ENCODE measurements at places on chromosomes 4 and X. TPM values are rescaled to one million over a fixed set of nuclear protein-coding genes. Genes with fewer than 3 reads are reported as not detected.

DNA sequence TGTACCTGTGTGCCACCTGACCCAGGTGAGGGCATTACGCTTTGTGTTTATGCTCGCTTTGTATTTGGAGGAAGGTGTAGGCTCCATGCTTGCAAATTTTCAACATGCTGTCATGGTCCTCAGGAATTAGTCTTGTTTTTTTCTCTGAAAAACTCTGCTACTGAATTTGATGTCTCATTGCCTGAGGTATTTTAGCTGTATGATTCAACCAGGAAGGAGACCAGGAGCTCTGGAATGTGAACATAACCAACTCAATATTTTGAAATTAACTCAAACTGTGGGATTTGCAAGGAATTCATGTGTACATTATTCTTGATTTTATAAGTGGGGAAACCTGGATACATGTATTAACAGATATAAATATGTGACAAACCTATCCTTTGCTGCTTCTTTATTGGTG, 134.1 kb downstream of the SLC4A4 start:
- DNase-seq, result no peak

GRCh38 chr4:137909529-137910309, 332.4 kb downstream of the SLC7A11 start:
- peak; percentile 16 for DNase-seq

- DNase-seq, result no peak
Observed at GRCh38 chr4:66284991-66285451, 614.7 kb upstream of the EPHA5 start.

DNA sequence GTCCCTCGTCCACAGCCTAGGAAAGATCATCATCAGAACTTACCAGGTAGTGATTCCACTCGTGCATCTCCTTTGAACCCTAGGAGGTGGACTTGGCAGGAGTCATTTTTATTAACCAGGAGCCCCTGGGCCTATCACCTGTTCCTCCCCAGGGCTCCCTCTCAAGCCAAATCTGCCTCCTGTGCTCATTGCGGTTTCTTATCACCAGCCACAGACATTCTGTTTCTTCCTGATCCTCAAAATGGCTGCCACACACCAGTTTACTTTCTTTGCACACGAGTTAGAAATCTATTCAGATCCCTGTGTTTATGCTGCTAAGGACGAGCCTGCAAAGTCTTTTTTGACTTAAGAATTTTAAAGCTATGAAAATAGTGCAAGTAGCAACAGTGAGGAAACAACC, 354.5 kb upstream of the BOD1L1 start:
- DNase-seq, result no peak

Gene TLR6
- 1.0 TPM for polyA plus RNA-seq

DNA sequence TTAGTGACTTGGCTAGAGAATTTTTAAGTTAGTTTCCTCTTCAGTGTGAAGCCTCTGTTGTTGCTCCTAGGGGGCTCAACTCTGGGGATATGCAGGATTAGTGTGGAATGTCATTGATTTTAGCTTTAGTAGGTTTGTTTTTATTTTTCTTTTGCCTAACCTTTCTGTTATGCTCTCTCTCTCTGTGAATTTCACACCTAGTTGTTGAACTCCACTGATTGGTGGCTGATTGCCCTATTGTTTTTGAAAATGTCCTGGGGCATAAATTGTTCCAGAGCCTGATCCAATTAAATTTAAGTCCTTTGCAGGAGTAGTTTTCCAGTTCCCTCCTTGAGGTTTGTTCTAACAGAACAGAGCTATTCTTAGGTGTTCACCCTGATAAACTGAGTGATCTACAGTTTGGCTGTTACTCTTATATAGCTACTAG, 393.3 kb upstream of the CTSO start:
- DNase-seq, result no peak

Gene UGT2A3
- polyA plus RNA-seq, result not detected

Gene CDX4
- not detected for polyA plus RNA-seq

GRCh38 chr4:121278811-121279368, 101.9 kb downstream of the QRFPR start:
- no peak for DNase-seq

Gene GPR50
- polyA plus RNA-seq, result not detected

Gene XAGE1A
- polyA plus RNA-seq, result not detected

- DNase-seq, result peak; percentile 7
Observed at GRCh38 chrX:136322064-136322463, 21.3 kb downstream of the ADGRG4 start.

Gene REELD1
- polyA plus RNA-seq, result not detected

Gene HS3ST1
- polyA plus RNA-seq, result 0.64 TPM

DNA sequence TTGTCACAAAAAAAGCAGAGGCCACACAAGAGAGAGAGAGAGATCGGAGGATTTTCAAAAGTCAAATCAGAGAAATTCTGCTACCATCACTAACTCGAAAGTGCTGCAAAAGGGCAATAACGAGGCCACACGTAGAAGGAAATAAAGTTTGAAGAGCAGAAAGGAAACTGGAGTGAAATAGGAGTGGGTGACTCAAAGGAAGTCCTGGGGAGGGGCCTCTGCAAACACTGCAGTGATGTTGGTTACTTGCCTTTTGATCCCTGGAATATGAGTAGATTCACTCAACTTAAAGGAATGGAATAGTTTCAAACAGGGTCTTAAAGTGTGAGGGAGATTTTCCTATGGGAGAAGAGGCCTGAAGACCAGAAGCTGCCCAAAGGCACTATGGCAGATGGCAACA, 663.4 kb upstream of the LCORL start:
- DNase-seq, result no peak

DNA sequence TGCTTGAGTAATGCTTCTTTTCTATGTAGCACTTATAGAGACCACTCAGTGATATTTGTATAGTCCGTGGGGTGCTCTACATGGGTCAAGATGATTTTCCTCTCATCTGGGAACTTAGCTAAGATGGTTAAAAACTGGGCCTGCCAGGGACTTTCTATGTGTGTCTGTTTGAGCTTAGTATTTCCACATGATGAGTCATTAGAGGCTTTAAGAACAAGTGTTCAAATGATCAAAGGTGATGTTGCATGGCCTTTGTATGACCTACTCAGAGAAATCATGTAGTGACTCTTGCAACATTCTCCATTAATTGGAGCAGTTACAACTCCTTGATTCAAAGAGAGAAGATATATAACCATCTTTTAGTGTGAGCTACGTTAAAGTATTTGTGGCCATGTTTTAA, 1480.5 kb upstream of the IGFBP7 start:
- DNase-seq, result no peak

DNA sequence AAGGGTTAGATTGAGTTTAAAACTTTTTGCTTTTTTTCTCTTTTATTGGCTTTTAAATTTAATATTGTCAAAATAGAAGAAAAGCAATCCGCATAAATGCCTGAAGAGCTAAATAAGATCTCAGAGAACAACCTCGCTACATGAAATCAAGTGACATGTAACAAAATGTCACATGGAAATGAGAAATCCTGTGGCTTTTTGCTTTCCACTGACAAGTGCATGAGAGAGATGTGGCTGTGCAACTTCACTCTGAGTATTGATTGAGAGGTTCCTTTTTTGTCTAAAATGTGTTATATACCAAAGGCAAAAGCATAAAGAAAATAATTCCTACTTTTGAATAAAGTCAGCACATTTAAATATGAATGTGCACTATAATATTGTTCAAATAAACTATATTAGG, 263.5 kb downstream of the MAPK10 start:
- no peak for DNase-seq

DNA sequence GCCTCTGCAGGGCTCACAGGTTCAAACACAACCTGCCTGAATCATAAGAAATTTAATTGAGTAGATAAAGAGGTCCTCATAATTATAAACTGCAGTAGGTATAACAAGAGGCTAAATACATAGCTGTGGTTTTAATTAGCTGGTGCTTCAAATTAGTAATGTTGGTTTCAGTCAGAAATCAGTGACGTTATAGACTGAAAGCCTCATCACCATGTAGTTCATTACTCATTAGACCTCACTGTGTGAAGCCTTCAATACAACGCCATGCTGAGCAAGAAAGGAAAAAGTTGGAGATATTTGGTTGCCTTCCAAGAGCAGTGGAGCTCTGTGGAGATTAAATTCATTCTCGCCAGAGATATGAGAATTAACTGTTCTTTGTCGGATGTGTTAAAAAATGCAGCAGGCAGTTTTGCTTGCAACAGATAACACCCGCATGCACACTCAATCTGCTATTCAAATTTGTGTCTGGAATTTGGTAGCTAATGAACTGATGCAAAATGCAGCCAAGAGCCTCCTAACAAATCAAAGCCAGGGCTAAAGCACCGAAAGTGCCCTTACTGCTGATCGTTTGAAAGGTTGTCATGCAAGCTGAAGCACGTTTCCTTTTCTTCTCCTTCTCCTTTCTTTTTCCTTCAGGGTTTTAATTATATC, 148.9 kb downstream of the AFF2 start:
- DNase-seq, result peak; percentile 5

- DNase-seq, result no peak
Observed at GRCh38 chr4:59243038-59243437, 1957.1 kb upstream of the ADGRL3 start.

DNA sequence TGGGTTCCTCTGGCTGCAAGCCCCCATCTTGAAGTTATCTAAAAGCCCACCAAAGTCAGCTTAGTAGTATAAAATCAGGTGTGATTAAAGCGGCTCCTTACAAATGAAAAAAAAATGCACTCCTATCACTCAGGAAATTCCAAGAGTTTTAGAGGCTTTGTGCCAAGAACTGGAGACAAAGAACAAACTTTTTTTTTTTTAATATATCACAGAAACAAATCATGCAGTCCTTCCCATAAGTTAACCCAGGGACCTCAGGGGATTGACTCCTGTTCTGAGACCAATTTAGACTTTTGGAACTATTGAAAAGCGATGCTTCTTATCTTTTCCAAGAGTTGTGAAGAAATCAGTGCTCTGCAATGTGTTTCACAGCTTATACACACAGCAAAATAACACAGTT, 53.6 kb downstream of the HHIP start:
- peak; percentile 25 for DNase-seq

DNA sequence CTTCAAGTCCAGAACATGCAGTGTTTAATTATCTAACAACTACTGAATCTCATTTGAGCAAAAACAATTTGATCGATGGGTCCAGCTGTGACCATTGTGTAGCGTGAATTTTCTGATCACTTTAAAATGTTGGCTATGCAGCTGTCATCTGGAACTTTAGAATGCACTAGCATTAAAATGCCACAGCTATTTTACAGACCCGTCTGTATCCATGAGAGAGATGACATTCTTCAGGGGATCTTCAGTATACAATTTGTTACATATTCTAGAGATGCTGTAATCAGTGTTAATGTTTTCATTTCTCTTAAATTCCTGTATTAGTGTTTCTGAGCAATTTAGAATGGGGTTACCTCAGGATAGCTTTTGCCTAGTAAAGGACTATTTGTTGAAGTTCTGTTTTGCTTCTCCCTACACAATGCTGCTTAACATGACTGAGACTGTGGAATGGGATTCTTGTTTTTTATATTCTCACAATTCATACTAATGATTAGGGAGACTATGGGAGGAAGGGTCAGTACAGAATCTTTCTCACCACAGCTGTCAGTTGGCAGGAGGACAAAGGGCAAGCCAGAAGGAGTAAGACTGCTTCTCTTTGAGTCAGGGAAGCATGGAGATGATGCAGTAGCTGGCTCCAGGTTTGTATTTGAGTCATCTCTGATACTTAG, 13.2 kb upstream of the CTSO start:
- peak; percentile 89 for DNase-seq

Gene ALPK1
- polyA plus RNA-seq, result 8.7 TPM

Gene RTL3
- 1.9 TPM for polyA plus RNA-seq

- no peak for DNase-seq
Observed at GRCh38 chrX:44203791-44204190, 139.7 kb downstream of the EFHC2 start.

Gene PTTG2
- polyA plus RNA-seq, result not detected

DNA sequence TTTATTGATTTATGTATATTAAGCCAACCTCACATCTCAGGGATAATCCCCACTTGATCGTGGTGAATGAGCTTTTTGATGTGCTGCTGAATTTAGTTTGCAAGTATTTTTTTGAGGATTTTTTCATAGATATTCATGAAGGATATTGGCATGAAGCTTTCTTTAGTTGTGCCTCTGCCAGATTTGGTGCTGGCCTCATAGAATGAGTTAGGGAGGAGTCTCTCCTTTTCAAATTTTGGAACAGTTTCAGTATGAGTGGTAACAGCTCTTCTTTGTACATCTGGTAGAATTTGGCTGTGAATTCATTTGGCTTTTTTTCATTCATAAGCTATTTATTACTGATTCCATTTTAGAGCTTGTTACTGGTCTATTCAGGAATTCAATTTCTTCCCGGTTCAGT, 197.2 kb upstream of the NDST4 start:
- DNase-seq, result peak; percentile 15

Gene STK32B
- polyA plus RNA-seq, result 5.7 TPM

GRCh38 chr4:2417226-2417764, 1.1 kb downstream of the ZFYVE28 start:
- no peak for DNase-seq

Gene FMR1NB
- polyA plus RNA-seq, result not detected

GRCh38 chr4:96162636-96163035, 322.7 kb downstream of the PDHA2 start:
- DNase-seq, result no peak
